Stimulated activated CD4-positive, alpha-beta T cell treated with anti-CD3 and anti-CD28 coated beads, TNF-alpha, amount 100 ng/mL, for 1 hour (primary cell): ENCODE measurements at places on chromosomes 1 and 21.

DNA sequence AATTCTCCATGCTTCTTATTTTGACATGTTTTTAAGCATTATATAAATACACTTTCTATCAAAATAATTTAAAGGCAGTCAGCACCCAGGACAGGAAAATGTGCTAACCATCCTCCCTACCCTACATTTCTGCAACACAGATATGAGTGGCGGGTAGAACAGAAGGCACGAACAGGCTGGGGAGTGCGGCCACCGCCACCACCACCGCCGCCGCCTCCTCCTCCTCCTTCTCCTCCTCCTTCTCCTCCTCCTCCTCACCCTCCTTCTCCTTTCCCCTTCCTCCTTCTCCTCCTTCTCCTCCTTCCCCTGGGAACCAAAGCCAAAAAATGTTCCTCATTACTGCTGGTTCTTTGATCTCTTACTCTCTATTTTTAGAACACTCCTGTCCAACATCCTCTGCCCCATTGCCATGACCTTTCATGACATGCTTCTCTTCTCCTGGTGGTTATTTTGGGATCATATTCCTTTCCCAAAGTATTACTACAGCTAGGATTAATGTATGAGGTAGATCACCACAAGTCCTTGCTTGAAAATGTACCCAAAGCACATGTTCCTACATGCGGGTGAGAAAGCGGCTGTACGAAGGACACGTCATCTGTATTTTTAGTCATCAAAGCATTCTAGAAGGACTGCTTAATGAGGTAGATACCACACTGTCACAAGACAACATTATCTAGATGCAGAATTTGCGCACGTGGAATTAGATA, 24.5 kb upstream of the CCN1 start:
- DNase-seq = no peak

- no peak for DNase-seq
These were observed 8.6 kb upstream of the RAB29 start for GRCh38 chr1:205783904-205784303.

- DNase-seq = no peak
These were observed 12.1 kb downstream of the ARHGEF11 start for GRCh38 chr1:157033357-157033876.

DNA sequence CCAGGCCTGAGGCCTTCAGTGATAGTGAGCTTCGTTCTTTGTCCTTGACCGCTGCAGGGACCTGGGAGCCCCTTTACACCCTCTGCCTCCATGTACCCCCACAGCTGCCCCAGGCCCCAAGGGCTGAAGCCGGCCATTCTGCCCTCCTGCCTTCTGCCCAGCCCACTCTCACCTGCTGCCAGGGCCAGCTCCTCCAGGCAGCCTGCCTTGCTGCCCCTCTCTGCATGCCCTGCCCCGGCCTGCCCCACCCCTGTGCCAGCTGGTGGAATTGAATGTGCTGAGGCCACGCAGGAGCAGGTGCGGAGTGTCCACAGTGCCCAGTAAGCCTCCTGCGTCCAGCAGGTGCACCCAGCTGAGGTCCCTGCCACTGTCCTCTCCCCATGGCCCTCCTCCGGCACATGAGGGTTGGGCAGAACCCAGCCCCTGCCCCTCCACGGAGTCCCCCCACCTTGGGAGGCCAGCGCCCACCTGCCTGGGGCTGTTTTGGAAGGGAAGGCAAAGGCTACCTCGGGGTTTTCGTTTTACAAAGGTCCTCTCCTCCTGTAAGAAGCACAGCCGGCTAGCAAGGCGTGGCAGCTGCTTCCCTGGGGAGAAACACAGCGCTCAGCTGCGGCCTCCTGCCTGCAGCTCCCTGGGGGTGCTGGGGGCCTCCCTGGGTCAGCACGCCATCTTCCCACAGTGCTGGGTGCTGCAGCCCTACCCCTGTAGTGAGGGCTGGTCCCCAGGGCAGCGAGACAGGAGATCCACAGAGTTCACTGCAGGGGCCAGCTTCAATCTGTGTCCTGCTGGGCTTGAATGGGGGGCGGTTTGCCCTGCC, 21.0 kb downstream of the MMEL1 start:
- DNase-seq = no peak

GRCh38 chr1:219774386-219774785, 154.0 kb downstream of the SLC30A10 start:
- DNase-seq = no peak

DNA sequence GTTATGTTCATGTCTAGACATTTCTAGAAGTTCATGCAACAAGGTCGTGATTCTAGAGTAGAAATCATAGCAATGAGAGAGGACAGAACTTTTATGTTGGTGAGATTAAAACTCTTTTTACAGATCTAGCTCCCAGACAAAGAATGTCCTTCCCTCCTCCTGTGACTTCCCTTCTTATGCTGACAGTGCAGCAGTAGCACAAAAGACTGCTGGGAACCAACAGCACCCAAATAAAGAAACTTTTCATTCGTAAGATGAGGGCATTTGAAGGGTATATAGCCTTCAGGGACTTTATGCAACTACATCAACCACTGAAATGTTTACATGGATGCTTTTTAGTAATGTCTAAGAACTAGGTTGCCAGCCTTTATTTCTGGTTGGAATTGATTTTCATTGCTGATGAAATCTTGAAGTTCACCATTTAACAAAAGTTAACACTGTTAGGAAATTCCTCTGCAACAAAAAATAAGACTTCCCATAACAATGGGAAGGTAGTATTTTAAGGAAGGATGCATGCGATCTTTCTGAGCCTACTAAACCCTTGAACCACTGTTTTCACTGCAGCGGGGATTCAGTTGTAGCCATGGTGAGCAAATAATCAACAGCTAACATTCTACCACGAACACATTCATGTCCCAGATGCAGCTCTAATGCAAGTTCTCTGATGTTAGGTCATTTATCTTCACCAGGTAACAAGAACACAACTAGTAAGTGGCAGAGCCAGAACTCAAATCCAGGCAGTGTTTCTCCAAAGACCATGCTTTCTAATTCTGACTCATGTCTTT, 672.8 kb downstream of the PTPRC start:
- no peak for DNase-seq

- no peak for DNase-seq
These were observed 522 bp downstream of the TEX35 start for GRCh38 chr1:178513278-178513983.

- DNase-seq = no peak
These were observed 167.7 kb downstream of the ACTL8 start for GRCh38 chr1:17922833-17923232.

GRCh38 chr1:109984190-109984455, 442 bp upstream of the AHCYL1 start:
- no peak for DNase-seq

DNA sequence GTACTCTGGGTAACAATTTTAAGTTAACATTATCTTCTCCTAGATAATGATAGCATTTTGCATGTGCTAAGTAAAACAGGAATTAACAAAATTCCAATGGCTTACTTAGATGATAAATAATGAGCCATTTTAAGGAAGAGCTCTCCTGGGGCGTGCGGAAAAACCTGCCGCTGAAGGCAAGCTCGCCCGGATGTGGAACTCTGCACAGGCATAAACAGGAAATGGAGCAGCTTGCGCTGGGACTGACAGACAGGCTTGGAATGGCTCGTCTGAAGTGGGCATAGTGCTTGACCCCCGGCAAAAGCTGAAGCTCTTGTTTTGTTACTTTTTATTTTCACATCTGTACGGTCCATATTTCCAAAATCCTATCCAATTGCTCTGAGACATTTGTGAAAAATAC, 169.2 kb downstream of the ZNF281 start:
- DNase-seq = no peak

DNA sequence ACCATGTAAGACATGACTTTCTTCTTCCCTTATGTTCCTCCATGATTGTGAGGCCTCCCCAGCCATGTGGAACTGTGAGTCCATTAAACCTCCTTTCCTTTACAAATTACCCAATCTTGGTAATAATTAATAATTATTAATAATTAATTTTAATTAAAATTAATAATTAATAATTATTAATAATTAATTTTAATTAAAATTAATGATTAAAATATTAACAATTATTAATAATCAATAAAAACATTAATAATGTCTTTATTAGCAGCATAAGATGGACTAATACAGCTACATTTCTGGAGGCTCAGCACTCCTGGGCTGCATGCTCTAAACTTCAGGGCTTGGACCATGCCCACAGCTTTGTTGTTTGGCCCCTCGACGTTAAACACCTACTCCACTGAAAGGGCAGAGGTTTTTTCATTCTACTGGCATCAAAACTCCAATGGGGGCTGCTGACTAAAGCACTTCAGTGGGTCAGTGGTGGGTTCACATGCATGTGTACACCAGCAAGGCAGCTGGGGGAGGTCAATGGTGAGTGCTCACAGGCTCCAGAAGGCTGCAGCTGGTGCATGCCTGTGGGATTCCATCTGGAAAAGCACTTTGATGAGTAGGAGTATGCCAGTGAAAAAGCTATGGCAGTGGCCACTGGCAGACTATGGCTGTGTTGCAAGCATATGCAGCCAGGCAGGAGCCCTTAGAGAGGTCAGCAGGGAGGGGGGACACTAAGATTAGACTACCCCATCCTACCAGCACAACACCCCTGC, 561.3 kb downstream of the NCAM2 start:
- DNase-seq = no peak

DNA sequence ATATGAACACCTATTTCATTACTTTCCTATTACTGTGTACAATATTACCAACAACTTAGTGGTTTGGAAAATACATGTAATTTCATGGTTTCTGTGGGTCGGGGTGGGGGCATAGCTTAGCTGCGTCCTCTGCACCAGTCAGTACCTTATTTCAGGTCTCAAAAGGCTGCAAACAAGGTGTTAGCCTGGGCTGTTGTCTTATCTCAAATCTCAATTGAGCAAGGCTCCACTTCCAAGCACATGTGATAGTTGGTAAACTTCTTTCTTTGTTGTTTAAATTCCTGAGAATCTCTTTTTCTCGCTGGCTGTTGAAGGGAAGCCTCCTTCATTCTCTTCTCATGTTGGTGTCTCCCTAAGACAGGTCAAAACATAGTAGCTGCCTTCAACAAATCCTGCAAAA, 485.4 kb downstream of the AMY1C start:
- DNase-seq = no peak

DNA sequence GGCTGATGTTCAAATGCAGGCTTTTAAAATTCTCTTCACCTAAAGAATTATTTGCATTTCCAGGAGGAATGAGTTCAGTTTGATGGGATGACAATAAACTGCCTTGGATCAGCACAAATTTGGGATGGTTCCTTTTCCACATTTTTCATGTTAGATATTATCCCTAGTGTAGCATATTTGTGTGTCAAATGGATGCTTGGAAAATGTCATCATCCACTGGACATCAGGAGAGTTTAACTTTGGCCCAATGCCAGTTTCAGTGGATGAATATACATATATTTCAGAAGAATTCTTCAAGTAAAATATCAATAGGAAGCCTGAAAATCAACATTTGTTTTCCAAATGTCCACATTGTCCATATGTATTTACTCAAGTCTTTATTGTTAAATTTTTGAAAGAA, 116.5 kb upstream of the COL24A1 start:
- DNase-seq = no peak

GRCh38 chr1:154845879-154846278, 24.2 kb downstream of the KCNN3 start:
- DNase-seq = no peak

- DNase-seq = no peak
These were observed 37.8 kb downstream of the MIS18A start for GRCh38 chr21:32240851-32241687.

- no peak for DNase-seq
These were observed 21.2 kb upstream of the LGALS8 start for GRCh38 chr1:236502579-236502971.

- no peak for DNase-seq
These were observed 16.4 kb downstream of the MTHFR start for GRCh38 chr1:11789126-11790067.

GRCh38 chr1:19442154-19443096, 42.9 kb downstream of the CAPZB start:
- no peak for DNase-seq
